ENCODE measurements at places on chromosomes 2 and 18.
A peak's percentile ranks its signal among the peaks of the same experiment; 100 is the strongest.

- DNase-seq: no peak
These were observed 81.7 kb downstream of the GLI2 start for GRCh38 chr2:120817136-120817955.

- DNase-seq: no peak
These were observed 103.7 kb downstream of the RBMS1 start for GRCh38 chr2:160389875-160390274.

GRCh38 chr2:1707771-1708418 lies 36.4 kb downstream of the PXDN start:
- DNase-seq: peak; percentile 68

- no peak for DNase-seq
These were observed 176.8 kb upstream of the COL3A1 start for GRCh38 chr2:188797371-188797770.

- DNase-seq: peak; percentile 96
These were observed 13.7 kb downstream of the HS6ST1 start for GRCh38 chr2:128304715-128305554.

GRCh38 chr2:171550613-171551012 lies 28.3 kb downstream of the CYBRD1 start:
- DNase-seq: no peak

- no peak for DNase-seq
These were observed 15.6 kb downstream of the APLF start for GRCh38 chr2:68483011-68483410.

DNA sequence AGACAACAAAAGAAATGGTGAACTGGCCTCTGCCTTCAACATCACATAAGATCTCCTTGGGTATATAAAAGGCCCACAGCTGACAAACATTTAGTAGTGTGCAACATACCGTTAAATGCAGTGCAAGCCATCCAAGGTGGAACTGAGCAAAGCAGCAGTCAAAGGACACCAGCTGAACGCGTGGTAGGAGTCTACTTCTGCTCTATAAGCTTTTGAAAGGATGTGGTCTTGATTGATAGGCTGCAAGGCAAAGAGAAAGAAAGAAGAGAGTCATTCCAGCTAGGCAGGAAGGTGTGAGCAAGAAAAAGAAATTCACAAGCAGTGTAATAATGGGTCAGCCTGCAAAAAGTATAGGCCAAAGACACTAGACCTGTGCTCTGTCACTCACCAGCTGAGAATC lies 356.3 kb downstream of the SATB2 start:
- DNase-seq: no peak

- no peak for DNase-seq
These were observed 954 bp downstream of the RAPGEF4 start for GRCh38 chr2:172736424-172737174.

DNA sequence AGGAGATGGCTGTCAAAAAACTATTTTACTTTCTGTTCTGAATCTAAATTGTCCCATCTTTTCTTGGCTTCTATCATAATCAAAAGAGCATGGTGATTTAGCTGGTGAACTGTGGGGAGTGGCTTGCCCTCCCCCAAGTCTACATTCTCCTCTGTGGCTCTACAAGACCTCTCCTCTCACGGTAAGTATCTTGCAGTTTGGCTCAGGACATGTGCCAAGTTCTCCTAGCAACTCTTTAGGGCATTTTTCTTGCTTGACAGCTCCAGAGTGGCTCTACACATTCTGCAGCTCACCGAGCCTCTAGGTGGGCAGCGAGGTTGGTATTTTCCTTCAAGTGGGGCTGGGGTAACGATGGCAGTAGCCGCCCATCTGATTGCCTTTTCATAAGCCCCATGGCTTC lies 29.1 kb downstream of the SLC4A5 start:
- no peak for DNase-seq

All from breast epithelium (tissue), 4 donors.